ENCODE measurements at places on chromosomes 11 and 22.

GRCh38 chr11:17353821-17354600 is 2.4 kb downstream of the NCR3LG1 start:
- DNase-seq: no peak

DNA sequence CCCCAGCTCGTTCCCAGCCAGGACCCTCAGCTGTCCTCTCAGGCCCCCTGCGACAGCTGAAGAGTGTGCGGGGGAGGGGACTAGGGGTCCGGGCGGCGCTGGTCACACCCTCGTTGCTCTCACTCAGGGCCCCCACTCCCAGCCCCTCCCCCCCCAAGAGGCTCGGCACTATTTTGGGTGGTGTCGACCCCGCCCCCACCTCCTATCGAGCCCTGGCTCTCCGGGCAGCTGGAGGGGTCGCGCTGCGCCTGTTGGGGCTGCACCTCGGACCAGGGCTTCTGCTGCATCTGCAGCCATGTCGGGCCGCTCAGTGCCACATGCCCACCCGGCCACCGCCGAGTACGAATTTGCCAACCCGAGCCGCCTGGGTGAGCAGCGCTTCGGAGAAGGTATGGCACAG is at the start of gene HSPB2:
TSS of gene HSPB2 (plus strand) at position 200 of the 400 bp plus-strand sequence. CDS start at position 296, 96 bp downstream.
- no peak for DNase-seq

- no peak for DNase-seq
These were observed 100.4 kb downstream of the KIRREL3 start for GRCh38 chr11:126899961-126900748.

DNA sequence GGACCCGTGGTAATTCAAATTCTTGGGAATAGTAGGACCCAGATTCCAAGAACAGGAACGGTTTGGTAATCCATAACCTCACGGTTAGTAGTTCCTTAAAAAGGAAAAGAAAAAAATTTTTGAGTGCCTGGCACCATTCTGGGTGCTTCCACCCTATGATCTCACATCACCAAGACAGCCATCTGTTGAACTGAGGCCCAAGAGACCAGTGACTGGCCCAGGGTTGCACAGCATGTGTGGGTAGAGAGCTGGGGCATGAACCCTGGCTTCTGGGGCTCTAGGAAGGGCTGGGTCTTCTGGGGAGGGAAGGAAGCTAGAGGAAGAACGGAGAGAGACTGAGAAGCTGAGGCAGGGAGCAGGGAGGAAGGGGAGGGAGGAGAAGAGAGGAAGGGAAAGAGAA is 4.7 kb upstream of the SPI1 start:
- DNase-seq: no peak

DNA sequence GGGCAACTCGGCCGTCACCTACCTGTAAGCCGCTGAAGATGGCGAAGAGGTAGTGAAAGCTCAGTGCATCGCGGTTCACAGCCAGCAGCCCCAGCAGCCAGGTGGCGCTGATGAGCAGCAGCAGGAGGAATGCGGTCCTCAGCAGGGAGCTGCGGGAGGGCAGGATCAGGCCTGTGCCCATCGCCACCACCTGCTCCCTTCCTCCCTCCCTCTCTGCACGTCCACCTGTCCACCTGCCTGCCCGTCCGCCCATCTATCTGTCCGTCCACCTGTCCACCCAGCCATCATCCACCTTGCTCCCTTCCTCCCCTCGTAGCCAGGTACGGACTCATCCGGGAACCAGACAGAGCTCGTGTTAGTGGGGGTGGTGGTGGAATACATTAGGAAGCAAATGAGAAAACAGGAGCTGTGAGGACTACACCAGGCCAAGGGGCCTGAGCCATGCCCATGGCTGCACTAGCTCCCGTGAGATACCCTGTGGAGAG is 32.2 kb downstream of the TRMU start:
- peak; percentile 59 for DNase-seq

DNA sequence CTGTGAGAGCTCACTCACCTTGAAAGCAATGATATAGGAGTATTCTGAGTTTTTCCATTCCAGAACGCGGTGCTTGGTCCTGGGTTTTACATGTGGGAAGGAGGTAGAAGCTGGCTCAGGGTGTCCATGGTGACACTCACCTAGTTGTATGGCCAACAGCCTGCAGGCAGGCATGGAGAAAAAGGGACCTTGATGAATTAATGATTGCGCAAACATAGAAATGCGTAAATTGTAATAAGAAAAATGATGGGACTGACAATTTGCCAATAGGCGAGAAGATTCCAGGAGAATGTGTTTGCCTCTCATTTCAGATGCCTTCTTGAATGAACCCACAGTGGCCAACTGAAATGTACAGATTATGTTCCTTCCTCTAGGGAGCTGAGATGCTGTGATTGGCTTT is 53.4 kb upstream of the MYO18B start:
- no peak for DNase-seq

- peak; percentile 55 for DNase-seq
These were observed 15.0 kb downstream of the RHOD start for GRCh38 chr11:67071420-67072284.

- no peak for DNase-seq
These were observed 38.1 kb downstream of the LARGE2 start for GRCh38 chr11:45960387-45961095.

- no peak for DNase-seq
These were observed 72.5 kb upstream of the ZBED5 start for GRCh38 chr11:10930224-10930971.

All from stimulated activated naive B cell treated with anti-CD40 and anti-IgM and Interleukin-4, amounts not matched to agents 10 μg/mL and 1 μg/mL and 100 μg/mL, for 72 hours (primary cell).